Activated naive CD4-positive, alpha-beta T cell treated with anti-CD3 and anti-CD28 coated beads, Interleukin-2, amount 10 ng/mL, durations not matched to agents 7 days and 5 days (primary cell): ENCODE measurements at places on chromosomes 1 and 21.

DNA sequence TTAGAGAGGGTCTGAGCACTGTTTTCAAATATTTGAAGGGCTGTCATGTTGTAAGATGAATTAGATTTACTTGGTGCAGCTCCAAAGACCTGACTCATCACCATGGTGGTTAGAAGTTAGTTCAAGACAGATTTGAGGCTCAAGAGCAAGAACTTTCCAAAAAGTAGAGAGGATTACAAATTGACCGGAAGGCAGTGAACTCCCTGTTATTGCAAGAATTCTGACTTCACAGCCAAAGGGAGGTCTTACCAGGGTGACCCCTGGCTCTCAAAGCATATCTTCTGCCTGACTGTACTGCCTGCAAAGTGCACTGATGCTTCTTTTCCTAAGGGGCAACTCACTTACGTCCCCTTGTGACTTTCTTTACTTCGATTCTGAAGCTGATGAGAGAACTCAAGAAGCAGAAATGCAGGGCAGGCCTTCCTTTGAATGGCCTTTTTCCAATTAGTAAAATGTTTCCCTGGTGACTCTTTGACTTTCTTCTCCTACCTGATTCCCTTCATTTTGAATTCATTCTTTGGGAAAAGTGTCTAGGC lies 86.4 kb downstream of the NAV1 start:
- no peak for DNase-seq

GRCh38 chr1:19429611-19430010 lies 55.7 kb downstream of the CAPZB start:
- DNase-seq, result no peak

- no peak for DNase-seq
Measured at GRCh38 chr21:30240661-30241060, 24.8 kb upstream of the CLDN8 start.

DNA sequence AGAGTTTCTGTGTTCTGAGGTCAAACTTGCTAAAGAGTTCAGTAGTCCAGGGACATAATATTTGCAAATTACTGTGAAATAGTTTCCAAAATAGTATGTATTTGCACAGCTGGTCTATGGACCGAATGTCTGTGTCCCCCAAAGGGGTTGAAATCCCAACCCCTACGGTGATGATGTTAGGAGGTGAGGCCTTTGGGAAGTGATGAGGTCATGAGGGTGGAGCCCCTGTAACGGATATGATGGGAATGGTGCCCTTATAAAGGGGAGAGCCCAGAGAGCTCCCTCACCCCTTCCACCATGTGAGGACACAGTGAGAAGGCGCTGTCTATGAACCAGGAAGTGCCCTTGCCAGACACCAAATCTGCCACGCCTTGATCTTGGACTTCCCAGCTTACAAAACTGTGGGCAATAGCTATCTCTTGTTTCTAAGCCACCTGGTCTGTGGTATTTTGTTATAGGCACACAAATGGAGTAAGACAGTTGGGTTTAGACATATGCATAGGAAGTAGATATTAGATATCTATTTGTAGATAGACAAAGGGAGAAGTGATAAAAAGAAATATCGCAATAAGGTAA lies 21.7 kb downstream of the RNF187 start:
- no peak for DNase-seq

DNA sequence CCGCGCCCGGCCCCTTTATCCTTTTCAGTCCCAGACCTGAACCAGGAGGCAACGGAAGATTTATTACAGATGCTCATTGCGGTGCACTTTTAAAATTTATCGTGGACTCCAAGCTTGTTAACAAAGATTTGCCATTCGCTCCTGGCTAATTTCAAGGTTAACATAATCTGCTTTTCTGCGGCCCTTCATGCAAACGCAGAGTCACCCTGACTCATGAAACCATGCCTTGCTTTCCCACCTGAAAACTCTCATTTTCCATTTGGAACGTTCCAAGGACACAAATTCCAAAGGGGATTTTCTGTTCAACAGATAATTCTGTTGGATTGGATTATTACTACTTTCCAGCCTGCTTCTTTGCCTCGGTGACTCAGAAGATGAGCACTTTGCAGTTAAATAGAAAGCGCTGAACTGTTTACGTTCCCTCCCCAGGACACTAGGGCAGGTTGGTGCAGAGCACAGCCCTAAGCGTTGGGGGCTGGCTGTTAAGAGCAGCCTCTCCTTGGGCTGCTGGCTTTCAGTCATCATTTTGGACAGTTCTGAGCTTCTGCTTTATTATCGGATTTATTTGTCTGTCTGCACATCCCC lies 51.1 kb downstream of the CD247 start:
- peak; percentile 18 for DNase-seq

GRCh38 chr1:198530953-198531352 lies 9.5 kb downstream of the ATP6V1G3 start:
- DNase-seq, result no peak

DNA sequence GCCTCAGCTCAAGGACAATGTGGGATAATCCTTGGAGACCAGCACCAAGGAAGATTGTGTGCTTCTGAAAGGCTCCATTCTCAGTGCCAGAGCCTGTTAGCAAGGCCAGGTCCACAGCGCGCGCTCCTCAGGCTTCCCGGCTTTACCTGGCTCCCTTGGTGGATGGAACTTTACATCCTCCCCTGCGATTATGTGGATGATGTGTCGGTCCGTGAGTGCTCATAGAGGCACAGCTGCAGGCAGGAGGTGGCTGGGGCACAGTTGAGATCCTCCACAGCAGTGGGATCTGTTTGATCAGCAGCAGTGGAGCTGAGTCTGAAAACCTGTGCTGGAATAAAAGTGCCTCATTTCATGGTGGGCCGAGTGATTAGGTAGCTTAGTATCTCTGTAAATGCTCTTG lies 62.7 kb downstream of the PRDM2 start:
- no peak for DNase-seq

GRCh38 chr1:59081181-59081580 lies 215.7 kb upstream of the FGGY start:
- no peak for DNase-seq

- peak; percentile 49 for DNase-seq
Measured at GRCh38 chr1:9689971-9690381, 38.4 kb downstream of the PIK3CD start.

DNA sequence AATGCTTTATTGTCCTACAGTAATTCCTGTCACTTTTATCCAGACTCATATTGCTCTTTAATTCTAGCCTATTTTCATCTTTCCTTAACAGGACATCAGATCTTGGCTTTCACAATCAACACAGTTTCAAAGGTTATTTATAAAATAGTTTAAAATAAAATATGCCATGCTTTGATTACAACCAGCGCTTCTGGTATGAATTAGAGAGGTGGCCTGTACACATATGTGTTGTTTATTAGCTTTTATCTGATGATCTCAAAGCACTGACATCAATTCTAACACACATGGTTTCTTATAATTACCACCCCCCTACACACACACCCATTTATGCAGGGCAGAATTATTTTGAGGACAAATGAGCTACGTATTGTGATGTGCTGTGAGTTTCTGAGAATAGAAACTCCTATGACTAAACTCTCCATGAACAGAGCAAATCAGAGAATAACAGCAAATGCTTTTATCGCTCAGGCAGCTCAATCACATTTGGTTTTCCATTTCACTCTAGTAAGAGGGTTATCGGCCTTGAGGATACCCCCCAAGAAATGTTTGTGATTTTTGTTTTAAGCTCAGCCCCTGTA lies 18.0 kb downstream of the CD247 start:
- DNase-seq, result no peak

DNA sequence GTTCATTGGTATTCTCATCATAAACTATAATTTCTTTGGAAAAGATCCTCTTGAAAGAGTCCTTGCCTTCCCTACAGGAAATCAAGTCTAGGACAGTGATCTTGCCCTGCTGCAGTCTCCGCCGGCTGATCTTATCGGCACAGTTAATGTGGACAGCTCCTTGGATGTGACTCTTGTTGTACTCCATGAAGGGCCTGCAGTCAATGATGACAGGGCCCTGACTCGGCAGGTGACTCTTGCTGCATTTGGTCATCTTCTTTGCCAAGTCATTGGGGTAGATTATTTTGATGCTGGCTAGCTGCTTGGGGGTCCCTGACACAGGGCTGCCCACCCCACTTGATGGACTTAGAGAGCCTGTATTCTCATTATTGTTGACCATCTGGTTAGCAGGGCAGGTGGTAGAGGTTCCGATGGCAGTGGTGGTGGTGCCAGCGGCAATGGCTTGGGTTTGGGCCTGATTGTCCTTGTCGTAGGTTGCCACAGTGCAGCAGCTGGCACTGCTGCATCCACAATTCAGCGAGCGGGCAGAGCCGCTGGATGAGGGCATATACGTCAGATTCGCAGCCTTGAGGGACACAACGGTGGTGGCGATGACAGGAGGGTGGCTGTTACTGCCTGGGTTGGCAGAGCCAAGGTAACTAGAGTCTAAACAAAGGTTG lies 2.7 kb downstream of the DUSP10 start:
- no peak for DNase-seq

- no peak for DNase-seq
Measured at GRCh38 chr21:33199100-33199464, 30.7 kb upstream of the IFNAR2 start.

DNA sequence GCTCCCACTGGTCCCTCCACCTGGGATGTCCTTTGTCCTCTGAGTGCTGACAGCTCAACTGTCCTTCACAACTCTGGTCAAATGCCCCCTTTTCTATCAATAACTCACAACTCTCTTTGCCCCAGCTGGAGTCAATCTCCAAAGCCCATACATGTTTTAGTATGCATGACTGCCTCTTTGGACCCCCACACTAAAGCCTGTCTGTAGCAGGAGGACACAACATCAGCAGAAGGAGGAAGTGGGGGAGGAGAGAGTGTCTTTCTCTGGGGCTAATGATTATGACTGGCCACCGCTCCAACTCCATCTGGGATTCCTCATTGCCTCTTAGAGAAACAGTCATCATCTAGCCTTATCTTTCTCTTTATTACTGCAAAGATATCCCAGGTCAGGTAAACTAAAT lies 186.6 kb upstream of the FGGY start:
- no peak for DNase-seq

GRCh38 chr1:197799271-197799670 lies 24.0 kb upstream of the DENND1B start:
- DNase-seq, result no peak

GRCh38 chr1:9892563-9893528 lies 17.2 kb downstream of the CTNNBIP1 start:
- no peak for DNase-seq

DNA sequence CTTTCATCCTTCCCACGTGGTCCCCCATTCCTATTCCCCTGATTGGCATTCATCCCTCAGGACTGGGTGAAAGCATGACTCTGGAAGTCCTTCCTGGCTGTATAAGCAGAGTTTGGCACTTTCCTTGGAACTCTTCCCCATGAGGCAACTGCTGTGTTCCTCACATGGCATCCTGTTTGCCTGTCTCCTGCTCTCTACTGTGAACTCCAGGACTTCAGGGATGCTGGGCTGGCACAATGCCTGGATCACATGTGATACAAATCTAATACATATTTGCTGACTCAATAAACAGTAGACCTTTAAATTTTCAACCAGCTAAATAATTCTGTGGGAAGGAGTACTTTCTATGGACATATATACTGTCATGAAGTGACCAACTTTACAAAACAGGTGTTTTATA lies 46.8 kb upstream of the EDEM3 start:
- DNase-seq, result no peak

GRCh38 chr1:156643778-156644092 lies 1.8 kb downstream of the BCAN start:
- DNase-seq, result peak; percentile 68

- no peak for DNase-seq
Measured at GRCh38 chr21:45135868-45136267, 61.5 kb downstream of the ADARB1 start.

- DNase-seq, result no peak
Measured at GRCh38 chr1:231926933-231927332, 300.3 kb downstream of the DISC1 start.

DNA sequence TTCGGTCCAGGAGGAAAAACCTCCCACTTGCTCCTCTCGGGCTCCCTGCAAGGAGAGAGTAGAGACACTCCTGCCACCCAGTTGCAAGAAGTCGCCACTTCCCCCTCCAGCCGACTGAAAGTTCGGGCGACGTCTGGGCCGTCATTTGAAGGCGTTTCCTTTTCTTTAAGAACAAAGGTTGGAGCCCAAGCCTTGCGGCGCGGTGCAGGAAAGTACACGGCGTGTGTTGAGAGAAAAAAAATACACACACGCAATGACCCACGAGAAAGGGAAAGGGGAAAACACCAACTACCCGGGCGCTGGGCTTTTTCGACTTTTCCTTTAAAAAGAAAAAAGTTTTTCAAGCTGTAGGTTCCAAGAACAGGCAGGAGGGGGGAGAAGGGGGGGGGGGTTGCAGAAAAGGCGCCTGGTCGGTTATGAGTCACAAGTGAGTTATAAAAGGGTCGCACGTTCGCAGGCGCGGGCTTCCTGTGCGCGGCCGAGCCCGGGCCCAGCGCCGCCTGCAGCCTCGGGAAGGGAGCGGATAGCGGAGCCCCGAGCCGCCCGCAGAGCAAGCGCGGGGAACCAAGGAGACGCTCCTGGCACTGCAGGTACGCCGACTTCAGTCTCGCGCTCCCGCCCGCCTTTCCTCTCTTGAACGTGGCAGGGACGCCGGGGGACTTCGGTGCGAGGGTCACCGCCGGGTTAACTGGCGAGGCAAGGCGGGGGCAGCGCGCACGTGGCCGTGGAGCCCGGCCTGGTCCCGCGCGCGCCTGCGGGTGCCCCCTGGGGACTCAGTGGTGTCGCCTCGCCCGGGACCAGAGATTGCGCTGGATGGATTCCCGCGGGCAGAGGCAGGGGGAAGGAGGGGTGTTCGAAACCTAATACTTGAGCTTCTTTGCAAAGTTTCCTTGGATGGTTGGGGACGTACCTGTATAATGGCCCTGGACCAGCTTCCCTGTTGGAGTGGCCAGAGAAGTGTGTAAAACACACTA lies 45.3 kb downstream of the MRPL39 start:
- peak; percentile 74 for DNase-seq

GRCh38 chr1:211885747-211886522 lies 55.4 kb upstream of the LPGAT1 start:
- DNase-seq, result no peak

DNA sequence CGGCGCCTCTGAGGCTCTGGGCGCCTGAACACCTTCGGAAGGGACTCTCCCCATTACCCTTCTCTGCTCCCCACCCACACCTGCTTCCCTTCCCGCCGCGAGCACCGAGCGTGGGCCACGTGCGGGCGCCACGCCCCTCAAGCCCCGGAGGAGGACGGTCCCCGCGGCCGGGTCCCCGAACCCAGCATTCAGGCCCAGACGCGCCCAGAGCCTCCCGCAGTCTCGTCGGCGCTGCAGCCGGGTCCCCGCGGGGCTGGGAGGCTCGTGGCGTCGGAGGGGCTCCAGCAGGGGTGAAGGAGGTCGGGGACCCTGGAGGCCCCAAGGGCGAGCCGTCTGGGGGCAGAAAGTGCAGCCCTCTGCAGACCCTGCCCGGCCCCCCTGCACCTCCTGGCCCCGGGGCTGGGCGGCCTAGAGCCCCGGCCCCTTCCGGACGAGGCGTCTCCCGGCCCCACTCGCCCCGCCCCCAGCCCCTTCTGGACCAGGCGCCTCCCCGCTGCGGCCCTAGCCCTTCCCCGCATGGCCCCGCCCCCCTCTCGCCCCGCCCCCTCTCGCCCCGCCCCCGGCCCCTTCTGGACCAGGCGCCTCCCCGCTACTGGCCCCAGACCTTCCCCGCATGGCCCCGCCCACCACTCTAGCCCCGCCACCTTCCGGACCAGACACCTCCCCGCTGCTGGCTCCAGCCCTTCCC lies 378 bp upstream of the SMIM1 start:
- DNase-seq, result peak; percentile 94

- DNase-seq, result no peak
Measured at GRCh38 chr1:110190282-110190929, 19.7 kb upstream of the KCNC4 start.
